ENCODE measurements at places on chromosomes 4 and X.

DNA sequence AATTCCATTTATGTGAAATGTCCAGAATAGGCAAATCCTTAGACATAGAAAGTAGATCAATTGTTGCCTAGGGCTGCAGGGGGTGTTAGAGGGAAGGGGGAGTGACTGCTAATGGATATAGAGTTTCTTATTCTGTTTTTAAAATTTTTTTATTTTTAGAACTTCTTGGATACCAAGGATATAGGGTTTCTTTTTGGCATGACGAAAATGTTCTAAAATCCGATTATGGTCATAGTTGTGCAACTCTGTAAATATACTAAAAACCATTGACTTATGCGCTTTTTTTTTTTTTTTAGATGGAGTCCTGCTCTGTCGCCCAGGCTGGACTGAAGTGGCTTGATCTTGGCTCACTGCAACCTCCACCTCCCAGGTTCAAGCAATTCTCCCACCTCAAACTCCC lies 125.2 kb upstream of the USP9X start:
- DNase-seq: no peak

DNA sequence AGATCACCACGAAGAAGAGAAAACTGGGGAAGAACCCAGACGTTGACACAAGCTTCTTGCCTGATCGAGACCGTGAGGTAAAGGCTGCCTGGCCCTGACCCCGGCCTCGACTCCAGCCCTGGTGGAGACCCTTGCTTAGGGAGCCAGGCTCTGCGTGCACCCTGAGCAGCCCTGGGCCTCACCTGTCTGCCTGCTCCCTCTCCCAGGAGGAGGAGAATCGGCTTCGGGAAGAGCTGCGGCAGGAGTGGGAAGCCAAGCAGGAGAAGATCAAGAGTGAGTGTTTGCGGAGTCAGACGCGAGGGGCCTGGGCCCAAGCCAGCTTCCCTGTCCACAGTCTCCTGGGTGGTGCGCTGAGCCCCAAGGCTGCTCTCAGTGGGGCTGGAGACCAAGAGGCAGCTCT lies 4.5 kb downstream of the FAM50A start:
- no peak for DNase-seq

DNA sequence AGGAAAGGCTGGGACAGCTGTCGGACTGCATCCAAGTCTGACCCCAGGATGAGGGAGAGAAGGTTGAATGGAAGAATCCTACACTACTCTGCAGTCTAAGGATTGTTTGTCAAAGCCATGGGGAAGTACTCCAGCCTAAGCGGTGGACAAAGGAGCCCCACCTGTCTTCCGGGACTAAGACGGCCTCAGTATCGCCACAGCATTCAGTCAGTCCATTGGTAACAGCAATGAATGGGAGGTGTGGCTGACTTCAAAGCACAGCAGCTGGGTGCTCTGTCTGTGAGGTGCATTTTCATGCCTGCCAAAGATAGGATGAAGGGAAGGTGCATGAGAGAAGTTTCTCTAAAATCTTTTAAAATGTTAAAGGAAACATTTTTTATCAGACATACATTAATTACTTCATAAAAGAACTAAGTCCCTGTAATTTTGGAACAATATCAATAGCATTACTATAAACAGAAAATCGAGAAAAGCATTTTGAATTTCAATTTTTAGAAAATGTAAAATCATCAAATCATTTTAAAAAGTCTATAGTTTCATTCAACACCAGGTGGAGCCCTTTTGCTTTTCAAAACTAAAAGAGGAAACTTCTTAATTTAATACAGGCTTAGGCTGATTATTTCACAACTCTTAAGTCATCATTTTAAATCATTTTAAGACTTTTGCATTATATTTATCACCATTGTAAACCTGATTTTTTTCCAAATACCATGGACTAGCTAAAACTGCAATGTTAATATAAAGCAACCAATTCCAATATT lies 27.6 kb upstream of the INTU start:
- DNase-seq: no peak

- DNase-seq: no peak
Observed at GRCh38 chrX:10045327-10046000, 78.3 kb downstream of the CLDN34 start.

DNA sequence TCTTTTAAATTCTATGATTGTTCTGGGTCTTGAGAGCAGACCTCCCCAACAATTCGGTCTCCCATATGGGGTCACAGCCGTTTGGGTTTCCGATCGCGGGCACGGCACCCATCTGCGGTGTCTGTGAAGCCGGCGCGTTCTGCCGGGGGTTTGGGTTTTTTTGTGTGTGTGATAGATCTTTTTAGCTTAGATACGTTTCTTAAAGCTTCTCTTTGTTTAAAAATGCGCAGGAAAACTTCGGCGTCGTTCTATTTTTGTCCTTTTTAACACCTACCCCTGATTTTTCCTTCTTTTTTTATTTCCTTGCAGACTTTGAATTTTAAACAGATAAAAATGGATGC lies 34.2 kb downstream of the TBC1D14 start:
- DNase-seq: no peak

DNA sequence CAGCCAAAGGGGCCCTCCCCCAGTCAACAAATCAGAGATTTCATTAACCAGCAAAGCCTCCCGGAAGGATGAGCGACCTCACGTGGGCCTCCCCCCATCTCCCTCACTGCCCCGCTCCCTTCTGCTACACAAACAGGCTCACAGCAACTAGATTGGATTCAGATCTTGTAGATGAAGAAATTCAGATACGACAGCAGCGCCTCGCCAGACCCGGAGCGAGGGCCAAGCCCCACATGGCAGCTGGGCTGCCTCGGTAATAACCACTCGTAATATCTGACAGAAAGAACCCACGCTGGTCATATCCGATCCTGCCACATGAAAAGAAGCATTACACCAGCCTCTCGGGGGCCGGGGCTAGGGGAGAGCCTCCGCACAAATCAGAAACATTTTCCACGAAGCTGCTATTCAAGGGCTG lies 581.3 kb downstream of the BCOR start:
- DNase-seq: no peak

GRCh38 chr4:25233194-25233593 lies 639 bp upstream of the PI4K2B start:
- DNase-seq: no peak
